ENCODE measurements at places on chromosomes 3 and 15.

GRCh38 chr3:177447938-177448337 lies 250.7 kb upstream of the TBL1XR1 start:
- no peak for DNase-seq

DNA sequence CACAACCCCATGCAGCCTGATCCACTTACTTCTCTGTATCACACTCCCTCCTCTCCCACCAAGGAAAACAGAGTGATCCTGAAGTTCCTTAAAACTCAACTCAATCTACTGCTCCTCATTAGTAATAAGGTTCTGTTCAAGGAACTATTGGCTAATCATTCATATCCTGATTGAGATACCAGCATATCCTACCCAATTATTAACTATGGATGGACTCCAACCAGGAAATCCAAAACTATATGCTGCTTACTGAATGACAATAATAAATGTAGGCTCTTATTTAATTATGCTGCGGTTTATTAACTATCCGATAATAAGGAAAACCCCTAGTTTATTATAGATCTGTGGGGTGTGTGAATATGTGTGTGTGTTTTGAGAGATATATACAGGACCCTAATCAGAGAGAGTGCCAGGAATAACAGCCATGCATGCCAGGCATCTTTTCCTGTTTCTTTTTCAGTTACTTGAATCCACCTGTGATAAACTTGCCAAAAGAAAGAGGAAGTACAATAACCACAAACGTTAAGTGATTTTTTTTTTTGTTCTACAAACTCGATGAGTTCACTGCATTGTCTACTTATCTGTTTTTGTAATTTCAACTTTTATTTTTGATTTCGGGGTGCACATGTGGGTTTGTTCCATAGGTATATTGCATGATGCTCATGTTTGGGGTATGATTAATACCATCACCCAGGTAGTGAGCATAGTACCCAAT lies 1031.7 kb upstream of the CFAP20DC start:
- DNase-seq = no peak

DNA sequence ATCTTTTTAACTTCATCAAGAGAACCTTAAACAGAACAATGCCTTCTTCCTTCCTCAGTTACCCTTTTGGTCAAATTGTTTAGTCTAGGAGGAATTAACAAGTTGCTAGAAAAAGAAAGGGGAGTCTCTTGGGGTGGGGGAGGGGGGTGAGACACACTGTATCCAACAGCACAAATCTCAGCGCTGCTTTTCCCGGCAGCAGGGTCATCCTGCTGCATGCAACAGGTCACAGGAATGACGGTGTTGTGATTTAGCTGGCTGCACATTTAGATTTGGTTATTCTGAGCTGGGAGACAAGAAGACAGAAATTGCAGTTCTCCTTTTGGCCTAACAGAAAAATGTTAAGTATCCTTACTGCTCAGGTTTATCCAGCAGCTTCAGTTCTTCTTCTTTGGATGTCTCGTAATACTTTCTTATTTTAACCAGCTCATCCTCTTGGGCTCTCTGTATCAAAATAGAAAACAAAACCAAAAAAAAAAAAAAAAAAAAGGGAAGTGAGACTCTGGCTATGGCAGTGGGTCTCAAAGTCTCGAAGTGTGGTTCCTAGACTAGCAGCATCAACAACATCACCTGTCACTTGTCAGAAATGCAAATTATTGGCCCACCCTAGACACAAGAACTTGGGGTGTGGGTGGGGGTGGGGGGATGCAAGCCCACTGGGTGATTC lies 190.5 kb downstream of the GREM1 start:
- DNase-seq = no peak

- DNase-seq = no peak
Observed at GRCh38 chr15:60006873-60007272, 2.8 kb downstream of the FOXB1 start.

DNA sequence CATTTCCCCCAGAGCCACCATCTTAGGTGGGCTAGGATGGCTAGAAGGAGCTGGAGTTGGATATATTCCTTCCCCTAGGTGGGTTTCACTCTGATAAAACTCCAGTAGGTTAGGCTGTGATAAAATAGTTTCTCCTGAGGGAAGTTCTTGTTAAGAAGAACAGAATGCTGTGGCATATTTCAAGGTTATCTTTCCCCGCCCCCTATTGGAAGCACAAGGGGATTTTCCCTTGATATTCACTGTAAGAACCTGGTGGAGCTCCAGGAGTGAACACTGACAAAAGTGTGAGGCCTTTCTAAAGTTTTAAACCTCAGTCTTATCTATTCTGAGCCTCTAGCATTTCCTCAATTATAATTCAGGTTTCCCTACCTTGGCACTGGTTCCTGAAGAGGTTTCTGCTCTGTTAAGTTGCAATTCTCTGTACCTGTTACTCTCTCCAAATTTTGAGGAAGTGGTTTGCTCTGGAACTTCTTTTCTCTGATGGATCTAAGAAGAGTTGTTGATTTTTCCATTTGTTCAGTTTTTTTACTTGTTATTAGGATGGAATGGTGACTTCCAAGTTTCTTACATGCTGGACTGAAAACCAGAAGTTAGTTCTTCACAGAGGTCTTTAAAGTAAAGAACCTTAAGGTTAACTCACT lies 113.5 kb downstream of the GMPS start:
- DNase-seq = no peak

DNA sequence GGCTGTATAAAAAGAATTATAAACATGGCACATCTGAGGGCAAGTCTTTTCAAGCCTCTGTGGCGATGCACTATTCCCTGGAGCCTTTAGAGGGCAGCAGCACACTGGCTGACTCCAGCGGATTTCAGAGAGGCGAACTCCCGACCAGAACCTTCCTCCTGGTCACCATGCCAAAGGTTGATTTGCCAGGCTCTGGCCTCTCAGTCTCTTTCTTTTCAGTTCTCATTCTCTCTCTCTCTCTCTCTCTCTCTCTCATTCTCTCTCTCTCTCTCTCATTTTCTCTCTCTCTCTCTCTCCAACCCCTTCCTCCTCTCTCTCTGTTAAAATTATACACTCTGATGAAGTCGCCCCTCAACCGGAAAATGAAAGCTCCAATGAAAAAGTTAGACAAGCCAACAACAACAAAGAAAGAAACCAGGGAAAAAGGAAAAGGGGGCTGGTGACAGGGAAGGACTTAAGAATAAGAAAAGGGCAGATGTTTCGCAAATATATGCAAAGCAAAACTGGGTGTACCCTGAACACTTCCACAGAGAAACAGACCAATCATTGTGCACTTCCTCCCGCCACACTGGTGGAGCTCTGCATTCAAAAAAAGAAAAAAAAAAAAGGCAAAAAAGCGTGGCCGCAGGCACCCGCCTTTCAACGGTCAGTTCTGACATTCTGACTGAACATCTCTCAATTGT lies 90.2 kb downstream of the TIGIT start:
- peak; percentile 84 for DNase-seq

DNA sequence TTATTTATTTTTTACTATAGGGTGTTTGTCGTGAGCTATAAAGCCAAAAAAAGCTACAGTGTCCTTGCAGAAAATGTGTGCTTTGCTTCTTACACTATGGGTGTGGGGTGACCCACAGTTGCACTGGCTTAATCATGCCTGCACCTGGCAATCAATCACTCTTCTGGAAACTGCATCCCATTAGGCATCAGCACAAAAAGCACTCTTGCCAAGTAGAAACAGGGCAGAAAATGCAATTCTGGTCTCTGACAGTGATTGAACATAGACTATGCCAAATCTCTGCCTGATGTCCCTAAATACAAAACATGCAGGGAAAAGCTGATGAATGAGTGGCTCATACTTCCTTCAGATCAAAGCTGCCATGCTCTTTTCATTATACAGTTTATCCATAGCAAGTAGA lies 30.4 kb upstream of the PLAAT1 start:
- no peak for DNase-seq

- DNase-seq = no peak
Observed at GRCh38 chr15:39605146-39605545, 24.3 kb downstream of the THBS1 start.

GRCh38 chr3:138197058-138197457 lies 10.0 kb downstream of the ARMC8 start:
- DNase-seq = no peak

- no peak for DNase-seq
Observed at GRCh38 chr15:41583795-41584194, 24.8 kb downstream of the TYRO3 start.

- DNase-seq = no peak
Observed at GRCh38 chr3:50154476-50154839, 666 bp upstream of the SEMA3F start.

GRCh38 chr3:119555309-119555735 lies 4.1 kb downstream of the CD80 start:
- no peak for DNase-seq

DNA sequence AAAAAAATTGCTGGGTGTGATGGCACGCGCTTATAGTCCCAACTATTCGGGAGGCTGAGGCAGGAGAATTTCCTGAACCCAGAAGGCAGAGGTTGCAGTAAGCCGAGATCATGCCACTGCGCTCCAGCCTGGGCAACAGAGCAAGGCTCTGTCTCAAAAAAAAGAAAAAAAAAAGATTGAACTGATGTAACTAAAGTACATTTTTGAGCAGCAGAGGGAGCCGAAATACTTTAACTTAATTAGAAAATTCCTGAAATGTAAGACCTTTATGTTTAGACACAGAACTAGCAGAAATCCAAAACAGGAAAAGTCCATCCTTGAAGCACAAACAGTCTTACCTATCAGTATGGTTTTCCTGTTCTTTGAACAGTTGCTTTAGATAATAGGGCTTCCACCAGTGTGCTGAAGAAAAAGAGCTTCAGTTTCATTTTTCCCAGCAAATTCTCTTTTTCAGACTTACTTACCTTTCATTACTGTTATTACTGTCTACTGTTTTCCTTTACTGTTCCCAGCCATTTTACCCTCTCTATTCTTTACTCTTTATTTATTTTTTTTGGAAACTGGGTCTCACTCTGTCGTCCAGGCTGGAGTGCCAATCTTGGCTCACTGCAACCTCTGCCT lies 33.4 kb upstream of the ZNF609 start:
- no peak for DNase-seq

- DNase-seq = no peak
Observed at GRCh38 chr15:68151277-68151676, 53.9 kb downstream of the CALML4 start.

GRCh38 chr3:152519376-152519775 lies 250.6 kb downstream of the MBNL1 start:
- DNase-seq = no peak

GRCh38 chr3:105791919-105792786 lies 76.7 kb downstream of the CBLB start:
- DNase-seq = peak; percentile 86

- peak; percentile 56 for DNase-seq
Observed at GRCh38 chr15:61186905-61187741, 42.0 kb downstream of the RORA start.

DNA sequence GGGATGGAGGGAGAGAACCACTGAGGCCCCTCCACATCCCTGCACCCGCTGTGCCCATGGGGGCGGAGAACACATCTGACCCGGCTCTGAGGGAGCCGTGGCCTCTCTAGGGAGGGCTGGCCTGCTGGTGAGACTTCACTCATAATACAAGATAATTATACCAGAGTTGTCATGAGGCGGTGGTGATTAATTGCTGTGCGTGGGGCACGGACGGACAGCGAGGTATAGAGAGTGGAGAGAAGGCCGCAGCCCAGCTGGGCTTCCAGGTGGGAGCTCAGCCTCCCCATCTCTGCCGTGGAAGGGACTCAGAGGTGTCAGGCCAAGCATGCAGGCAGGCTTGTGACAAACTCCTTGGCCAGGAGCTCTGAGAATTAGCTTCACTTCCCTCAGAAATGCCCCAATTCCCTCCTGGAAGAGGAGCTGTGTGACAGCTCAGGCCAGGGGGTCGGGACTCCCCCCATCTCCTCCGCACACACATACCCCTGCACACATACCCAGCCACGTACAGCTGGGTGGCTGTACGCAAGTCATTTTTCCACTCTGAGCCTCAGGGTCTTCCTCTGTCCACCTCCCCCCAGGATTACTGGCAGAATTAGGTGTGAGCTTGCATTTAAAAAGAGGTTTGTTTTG lies 6.0 kb upstream of the GATA2 start:
- DNase-seq = no peak

DNA sequence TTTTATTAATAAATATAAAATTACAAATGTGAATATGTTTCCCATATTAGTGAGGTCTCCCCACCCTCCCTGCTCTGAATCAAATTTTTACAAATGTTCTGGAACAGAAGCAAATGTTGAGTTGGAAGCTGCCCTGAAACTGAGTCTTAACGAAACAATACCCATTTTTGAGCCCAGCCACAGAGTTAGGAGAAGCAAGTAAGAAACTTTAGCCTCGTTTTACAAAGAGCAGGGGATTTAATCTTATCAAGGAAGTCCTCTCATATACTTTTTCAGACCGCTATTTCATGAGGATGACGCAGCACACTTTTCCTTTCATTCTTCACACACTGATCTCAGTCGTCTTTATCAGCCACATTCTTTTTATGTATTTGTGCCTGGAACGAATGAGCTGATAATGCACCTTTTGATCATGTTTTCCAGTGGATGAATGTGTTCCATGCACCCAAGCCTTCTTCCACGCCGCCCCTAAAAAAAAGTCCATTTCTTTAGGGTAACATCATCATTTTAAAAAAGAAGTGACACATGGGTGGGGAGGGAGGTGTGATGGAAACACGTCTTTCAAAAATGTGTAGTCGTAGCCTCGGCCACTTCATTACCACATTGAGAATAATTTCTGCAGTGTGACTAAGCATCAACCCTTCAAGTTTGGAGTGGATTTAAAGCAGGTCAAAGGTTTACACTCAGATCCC lies 48.1 kb downstream of the SETMAR start:
- no peak for DNase-seq

DNA sequence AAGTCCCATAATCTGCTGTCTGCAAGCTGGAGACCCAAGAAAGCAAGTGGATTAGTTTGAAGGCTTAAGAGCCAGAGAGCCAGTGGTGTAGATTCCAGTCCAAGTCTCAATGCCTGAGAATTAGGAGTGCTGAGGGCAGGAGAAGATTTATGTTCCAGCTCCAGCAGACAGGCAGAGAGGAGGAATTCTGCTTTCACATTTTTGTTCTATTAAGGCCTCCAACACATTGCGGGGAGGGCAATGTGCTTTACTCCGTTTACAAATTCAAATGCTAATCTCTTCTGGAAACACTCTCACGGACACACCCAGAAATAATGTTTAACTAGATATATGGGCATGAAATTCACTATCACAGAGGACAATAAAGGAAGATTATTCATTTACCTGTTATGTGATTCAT lies 54.0 kb downstream of the DPH6 start:
- no peak for DNase-seq

DNA sequence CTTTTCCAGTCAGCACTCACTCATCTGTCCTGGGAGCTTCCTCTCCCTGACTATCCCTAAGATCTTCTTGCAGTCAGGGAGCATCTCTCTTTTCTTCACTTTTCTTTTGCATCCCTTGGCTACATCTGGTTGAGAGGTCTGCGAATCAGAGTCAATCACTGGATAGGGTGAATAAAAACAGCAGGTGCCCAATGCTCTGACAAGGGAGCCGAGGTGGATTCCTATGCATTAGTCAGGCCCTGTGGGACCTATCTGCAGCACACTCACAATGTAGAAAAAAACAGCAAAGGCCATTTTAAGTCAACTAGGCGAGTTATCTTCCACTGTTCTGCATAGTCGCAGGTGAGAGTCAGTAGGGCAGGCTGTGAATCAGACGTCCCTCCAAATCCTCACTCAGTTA lies 35.5 kb downstream of the DZIP1L start:
- DNase-seq = no peak

All from Right ventricle myocardium superior (tissue), 1 donor.